Left ventricle myocardium inferior (tissue), 1 donor: ENCODE measurements at places on chromosomes 1 and 21.
A peak's percentile ranks its signal among the peaks of the same experiment; 100 is the strongest.

GRCh38 chr1:180811886-180812285, 100.8 kb upstream of the KIAA1614 start:
- no peak for DNase-seq

DNA sequence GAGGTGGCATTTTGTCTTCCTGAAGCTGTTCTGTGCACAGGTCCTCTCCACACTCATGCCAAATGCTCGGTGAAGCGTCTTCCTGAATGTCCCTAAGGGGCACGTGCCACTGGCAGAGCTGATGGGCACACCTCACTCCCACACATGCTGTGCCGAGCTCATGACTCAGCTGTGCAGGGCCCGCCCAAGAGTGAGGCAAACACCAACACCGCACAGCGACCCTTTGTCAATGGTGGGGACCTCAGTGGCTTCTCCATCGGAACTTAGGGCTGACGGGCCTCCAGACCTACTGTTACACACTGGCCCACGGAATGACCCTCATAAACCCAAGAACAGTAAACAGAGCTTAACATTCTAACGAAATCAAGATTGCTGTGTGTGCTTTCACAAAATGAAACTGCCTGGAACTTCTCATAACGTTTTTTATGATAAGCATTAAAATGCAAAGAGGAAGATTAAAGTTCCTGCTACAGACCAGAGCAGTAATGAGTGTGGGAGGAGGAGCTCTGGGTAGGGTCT, 89.3 kb downstream of the SIM2 start:
- DNase-seq = no peak

- DNase-seq = no peak
These were observed 229.5 kb upstream of the VAMP3 start for GRCh38 chr1:7541629-7542028.

GRCh38 chr1:92536980-92537884, 50.5 kb upstream of the GFI1 start:
- no peak for DNase-seq

DNA sequence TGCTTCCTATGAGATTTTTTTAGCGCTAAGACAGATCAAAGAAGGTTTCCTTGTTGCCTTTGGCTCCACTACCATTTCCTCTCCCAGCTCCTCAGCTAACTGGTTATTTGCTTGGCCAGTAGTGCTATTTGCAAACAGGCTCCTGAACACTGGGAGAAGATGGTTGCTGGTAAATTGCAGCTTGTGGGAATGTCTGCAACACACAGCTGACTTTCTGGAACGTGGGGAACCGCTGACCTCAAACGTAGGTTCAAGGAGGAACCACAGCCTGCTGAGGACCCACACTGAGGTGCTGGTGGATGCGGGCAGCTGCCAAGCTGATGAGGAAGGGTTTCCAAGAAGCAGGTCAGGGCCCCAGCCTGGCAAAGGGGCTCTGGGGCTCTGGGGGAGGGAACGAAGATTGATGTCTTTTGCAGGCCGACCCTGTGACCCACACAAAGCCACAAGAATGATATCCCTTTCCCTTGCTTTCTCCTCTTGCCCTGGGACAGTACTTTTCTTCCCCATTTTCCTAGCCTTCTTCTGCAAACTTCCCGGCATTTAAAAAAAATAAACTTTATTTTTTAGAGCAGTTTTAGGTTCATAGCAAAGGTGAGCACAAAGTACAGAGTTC, 24.8 kb downstream of the GNG4 start:
- DNase-seq = no peak

DNA sequence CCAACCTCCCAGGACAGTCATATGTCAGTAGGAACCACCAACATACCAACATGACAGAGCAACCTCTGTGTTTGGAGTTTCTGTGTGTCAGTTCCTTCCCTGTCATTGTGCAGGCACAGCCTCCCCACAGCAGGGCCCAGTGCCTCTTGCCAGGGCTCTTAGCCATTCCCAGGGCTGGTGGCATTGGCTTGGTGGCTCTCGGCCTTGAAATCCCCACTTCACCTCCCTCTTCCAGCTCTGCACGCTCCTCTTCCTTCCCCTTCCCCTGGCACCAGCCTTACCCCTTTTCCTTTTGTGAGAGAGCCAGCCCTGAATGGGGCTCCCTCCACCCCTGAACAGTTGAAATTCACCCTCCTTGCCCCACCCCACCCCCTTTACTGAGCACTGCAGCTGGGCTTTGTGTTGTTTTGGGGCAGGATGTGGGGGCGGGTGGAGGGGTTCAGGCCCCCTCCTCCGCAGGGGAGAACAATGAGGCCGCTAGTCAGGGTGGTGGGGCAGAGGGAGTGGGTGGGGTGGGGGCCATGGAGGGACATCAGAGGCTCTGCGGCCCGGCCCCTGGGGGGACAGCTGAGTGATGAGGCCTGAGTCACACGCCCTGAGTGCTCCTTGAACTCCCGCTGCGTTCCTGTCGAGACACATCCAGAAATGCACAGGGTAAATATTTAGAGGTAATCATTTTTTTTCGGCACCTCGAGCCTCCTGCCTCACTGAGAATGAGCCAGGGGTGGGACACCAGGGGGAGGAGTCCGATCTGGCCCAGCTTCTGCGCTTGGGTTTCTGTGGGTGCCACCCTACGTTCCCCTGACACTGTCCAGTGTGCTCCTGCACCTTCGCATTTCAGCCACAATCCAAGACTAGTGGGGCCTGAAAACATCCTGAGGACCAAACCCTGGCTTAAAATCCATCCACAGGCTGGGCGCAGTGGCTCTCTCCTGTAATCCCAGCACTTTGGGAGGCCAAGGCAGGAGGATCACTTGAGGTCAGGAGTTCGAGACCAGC, 28.6 kb downstream of the LGR6 start:
- DNase-seq = no peak

- DNase-seq = no peak
These were observed 37.9 kb downstream of the LHX4 start for GRCh38 chr1:180267761-180268555.

DNA sequence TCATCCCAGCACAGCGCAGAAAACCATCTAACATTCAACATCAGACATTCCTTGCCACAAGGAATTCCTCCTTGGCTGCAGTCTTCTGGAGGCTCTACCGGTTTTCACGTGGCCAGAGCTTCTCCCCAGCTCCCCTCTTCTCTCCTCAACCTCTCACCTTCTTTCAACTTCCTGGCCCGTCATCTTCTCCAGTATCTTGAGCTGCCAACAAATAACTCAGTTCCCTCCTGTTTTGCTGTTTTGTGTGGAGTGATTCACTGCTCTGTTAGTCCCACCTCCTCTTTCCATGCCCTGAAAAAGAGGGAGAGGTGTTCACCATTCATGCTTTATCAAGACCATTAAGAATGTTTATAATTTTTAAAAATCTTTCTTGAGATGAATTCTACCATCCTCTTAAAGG, 32.6 kb downstream of the PIGM start:
- DNase-seq = no peak

DNA sequence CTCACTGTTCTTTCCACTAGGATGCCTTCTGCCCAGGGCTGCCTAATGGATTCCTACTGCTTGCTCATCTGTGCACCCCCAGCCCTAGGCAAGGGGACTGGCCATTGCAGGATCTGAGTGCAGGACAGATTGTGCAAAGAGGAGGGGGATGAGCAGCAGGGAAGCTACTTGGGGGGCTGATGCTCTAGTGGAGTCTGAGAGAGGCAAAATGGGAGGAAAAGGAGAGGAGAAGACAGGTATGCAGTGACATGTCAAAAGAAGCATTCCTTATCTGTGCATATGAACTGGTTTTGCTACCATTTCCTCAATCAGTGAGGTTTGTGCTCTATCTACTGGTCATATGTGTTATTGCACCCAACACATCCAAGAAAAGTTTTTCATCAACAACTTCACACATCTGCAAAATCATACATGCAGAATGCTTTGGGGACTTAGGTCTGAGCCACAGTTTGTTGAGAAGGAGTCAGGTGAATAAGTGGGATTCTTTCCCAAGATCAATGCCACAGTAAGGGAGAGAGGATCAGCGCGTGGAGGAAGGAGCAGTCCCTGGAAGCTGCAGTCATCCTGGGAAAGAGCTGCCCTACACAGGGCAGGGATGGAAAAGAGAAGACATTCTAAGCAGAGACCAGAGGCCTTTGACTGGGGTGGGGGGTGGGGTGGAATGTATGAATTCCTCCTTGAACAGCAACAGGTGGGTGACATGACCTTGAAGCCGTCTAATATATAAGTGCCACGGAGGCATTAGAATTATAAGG, 14.4 kb downstream of the SLC5A9 start:
- no peak for DNase-seq

GRCh38 chr1:35202048-35202719, 9.2 kb upstream of the SFPQ start:
- DNase-seq = peak; percentile 39

DNA sequence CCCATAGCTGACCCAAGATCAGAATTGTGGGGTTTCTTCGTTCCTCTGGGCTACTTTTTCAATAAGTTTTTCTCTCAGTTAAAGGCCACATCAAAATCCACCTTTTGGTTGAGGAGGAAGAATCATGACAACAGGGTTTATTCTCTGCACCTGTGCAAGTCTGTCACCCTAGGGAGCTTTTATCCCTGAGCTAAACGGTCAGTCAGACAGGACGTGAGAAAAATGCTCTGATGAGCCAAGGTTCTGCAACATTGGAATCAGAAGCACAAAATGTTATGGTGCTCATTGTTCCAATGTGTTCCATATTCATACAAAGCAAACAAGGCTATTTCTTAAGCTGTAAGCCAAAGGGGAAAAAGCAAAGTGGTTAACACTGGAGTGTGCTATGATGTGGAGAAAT, 7.4 kb upstream of the ERICH3 start:
- no peak for DNase-seq

DNA sequence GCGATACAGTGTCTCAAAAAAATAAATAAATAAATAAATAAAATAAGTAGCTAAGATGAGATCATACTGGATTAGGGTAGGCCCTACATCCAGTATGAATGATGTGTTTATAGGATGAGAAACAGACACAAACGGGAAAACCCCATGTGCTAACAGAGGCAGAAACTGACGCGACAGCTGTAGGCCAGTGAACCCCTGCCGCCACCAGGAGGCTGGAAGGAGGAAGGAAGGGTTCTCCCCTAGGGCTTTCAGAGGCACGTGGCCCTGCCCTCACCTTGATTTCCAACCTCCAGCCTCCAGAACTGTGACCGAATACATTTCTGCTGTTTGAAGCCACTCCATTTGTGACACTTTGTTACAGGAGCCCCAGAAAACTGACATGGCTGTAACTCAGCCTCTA, 38.5 kb downstream of the CHD5 start:
- no peak for DNase-seq

- DNase-seq = no peak
These were observed 216.3 kb downstream of the RGS7 start for GRCh38 chr1:241140670-241141069.
